ENCODE measurements at places on chromosomes 12 and 14.

DNA sequence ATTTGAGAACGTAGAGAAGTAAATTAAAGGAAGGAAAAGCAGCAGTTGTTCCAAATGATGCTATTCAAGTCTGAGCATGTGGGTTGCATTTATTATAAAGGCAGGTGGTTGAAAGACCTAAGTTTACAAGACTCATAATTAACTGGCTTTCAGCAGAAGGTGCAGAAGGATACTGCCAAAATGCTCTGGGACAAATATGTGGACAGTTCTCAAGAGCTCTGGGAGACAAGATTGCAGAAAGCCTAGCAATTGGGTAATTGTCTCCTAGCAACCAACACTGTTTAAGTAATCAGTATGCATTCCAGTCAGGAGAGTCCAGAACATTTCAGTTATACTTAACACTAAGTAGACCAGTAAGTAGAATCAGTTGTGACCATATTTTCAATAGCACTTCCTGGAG is 131.5 kb downstream of the GPR135 start:
- DNase-seq: no peak

- DNase-seq: peak; percentile 73
Measured at GRCh38 chr14:49303946-49304516, 282.1 kb downstream of the RPS29 start.

GRCh38 chr12:127810041-127810440 is 456.9 kb upstream of the TMEM132C start:
- no peak for DNase-seq

DNA sequence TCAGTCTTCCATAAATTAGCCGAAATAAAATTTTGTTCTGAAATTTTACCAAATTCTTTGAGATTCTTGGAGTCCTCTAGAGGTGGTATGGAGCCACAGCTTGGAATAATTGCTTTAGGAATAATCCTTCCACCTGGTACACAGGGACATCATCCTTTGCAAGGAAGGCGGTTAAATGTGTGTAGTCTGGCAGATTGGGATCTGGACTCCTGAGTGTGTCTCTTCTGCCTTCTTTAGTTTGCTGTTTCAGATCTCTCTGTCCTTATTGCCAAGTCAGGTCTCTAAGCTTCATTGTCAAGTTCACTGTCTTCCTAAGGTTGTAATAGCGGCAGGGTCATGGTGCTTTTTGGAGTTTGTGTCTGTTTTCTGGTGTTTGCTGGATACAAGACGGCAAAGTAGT is 393.9 kb upstream of the RGS6 start:
- DNase-seq: no peak

DNA sequence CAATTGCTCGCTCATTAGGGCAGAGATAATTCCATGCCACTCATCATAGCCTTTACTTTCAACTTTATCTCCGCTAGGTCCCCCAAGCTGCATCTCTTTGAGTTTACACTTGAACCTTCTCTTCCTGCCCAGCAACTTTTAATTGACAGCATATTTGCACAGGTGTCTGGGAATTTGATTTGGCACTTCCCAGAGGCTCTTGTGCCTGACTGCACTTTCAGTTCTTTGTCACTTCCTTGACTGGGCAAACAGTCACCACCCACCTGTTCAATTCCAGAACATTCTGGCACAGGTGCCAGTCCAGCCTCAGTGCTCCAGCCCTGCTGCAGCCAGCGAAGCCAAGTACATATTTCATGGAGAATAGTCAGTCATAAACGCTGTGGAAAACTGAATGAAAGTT is 110.1 kb upstream of the LRIG3 start:
- DNase-seq: no peak

All from nephron progenitor cell (in vitro differentiated cells).